ENCODE measurements at places on chromosomes 6 and 20.

GRCh38 chr6:134640229-134640628, 309.7 kb downstream of the ALDH8A1 start:
- DNase-seq, result no peak

GRCh38 chr6:7216941-7217621, 95.9 kb downstream of the SSR1 start:
- no peak for DNase-seq

DNA sequence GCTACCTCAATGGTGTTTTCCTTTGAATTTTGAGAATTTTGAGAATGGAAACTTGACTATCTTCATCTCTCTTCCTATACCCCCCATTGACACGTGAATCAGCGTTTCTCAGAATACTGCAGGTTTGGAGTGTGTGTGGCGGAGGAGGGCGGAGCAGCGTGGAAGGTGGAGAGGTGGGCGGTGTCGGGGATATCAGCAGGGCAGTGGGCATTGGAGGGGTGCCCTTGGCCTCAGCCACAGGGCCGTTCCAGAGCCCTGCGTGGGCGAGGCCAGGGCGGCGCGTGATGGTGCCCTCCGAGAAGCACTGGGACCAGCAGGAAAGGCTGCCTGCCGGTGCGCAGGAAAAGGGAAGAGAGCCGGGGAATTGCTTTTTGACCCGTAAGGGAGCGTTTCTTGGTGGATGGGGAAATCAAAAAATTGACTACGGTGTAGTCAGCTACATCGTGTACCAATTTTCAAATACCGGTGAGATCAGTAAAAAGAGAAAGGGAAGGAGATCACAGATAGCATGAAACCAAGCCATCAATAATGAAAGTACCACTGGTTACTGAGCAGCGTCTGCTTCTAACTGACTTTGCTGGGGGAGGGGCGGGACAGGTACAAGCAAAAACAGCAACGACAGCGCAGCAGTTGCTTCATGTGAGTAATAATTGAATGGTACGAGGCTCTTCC, 82.7 kb upstream of the DUSP22 start:
- peak; percentile 68 for DNase-seq

GRCh38 chr6:56593801-56594318, 48.8 kb downstream of the DST start:
- no peak for DNase-seq

DNA sequence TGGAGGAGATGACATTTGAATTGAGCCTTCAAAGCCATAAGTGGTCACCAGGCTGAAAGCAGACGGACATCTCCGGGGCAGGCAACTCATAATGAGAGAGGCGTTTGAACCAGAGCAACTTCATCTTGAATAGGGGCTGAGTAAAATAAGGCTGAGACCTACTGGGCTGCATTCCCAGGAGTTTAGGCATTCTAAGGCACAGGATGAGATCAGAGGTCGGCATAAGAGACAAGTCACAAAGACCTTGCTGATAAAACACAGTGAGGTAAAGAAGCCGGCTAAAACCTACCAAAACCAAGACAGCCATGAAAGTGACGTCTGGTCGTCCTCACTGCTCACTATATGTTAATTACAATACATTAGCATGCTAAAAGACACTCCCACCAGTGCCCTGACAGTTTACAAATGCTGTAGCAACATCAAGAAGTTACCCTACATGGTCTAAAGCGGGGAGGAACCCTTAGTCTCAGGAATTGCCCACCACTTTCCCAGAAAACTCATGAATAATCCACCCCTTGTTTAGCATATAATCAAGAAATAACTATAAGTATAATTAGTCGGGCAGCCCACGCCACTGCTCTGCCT, 194.7 kb upstream of the SOX4 start:
- no peak for DNase-seq

DNA sequence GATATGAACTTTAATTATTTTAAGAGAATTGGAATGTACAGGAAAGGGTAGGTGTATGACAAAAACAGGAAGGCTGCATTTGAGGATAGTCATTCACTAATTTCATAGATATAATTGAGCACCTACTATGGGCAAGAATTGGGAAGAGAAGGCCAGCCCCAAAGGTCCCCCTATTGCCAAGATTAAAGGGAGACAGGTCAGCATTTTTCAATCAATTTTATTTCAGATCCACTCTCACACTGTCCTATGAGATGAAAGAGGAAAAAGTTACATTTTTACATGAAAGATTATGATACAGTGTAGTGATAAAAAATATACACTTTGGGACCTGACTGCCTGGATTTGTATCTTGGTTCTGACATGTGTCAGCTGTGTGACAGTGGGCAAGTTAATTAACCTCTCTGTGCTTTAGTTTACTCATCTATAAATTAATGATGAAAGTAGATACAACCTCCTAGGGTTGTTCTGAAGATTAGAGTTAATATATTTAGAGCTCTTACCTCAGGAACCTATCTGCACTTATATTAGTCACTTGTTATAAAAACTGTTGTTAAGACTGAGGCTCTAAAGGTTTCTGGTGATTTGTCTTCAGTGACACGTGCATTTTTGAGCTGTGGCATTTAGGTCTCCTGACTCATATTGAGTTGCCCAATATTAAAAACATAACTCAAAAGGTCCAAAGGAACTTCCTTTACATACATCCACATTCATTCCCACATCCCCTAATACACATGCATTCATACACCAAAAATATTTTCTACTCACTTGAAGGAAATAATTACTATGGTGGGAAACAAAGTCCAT, 45.7 kb downstream of the SCGN start:
- DNase-seq, result no peak

DNA sequence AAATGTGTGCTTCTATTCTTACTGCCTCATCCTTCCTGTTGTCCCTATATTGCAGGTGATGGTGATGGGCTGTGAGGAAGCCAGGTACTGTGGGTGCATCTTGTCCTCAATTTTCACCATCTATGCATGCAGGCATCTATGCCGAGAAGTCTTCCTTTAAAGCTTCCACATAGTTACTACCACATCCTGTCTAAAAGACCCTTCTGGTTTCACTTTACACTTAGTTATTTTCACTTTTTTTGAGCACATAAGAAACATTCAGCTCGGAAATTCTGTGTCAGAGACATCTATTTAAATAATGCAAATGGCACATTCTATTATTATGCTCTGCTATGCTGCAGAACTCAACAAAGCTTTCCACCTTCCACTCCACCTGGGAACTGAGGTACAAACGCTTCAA, 28.2 kb upstream of the FABP7 start:
- no peak for DNase-seq

- no peak for DNase-seq
Observed at GRCh38 chr20:34407962-34408474, 44.9 kb downstream of the ITCH start.

GRCh38 chr6:31639449-31639861, 13.0 kb downstream of the BAG6 start:
- DNase-seq, result no peak

DNA sequence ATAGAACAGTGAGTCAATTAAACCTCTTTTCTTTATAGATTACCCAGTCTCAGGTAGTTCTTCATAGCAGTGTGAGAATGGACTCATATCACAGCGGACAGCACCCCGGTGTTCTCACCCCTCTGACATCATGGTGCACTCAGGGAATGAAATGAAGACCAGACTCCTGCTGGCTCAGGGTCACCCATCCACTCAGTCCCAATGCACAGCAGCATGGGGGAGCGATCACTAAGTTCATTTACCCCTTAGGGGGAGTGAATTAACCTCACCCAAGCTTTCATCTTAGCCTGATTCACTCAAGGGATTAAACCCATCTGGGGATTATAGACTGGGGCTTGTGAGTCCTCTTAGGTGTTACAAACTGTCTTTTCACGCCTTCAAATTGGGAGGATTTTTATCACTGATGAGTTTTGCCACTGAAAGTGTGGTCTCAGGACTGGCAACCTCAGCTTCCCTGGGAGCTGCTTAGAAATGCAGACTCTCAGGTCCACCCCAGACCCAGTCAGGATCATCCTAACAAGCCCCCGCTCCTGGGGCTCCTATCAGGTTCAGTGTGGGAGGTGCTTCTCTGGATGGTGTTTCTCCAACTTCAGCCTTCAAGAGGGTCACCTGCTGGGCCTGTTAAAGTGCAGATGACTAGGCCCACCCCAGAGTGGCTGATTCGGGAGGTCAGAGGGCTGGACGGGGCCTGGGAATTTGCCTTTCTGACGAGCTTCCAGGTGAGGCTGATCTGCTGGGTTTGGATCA, 44.3 kb upstream of the FRMD1 start:
- no peak for DNase-seq

GRCh38 chr20:36202891-36203338, 33.4 kb upstream of the AAR2 start:
- peak; percentile 79 for DNase-seq

Data from stimulated activated CD4-positive, alpha-beta T cell treated with anti-CD3 and anti-CD28 coated beads, Interleukin-4, amount 100 ng/mL, for 1 hour (primary cell).